KG1 (cell line): ENCODE measurements at places on chromosomes 2 and 18.

- DNase-seq = no peak
Observed at GRCh38 chr2:237727363-237727762, 71.2 kb upstream of the RBM44 start.

- DNase-seq = no peak
Observed at GRCh38 chr2:196555161-196555560, 84.4 kb upstream of the CCDC150 start.

DNA sequence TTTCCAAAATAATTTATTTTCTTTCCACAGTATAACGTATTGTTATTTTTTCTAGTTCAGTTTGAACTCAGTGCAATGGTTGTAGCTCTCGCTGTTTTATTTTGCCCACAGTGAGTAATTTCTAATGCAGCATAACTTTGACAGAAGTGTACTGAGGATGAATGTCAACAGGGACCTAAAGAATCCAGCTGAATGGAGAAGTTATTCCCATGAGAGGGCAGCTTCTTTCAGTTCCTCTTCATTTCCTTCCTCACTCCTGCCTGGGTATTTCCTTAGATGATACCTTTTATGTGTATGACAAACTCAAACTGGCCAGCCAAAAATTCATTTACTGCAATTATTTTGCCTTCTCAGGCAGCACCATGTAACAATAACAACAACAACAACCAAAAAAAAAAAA is 1223.1 kb upstream of the ZEB2 start:
- DNase-seq = no peak

- no peak for DNase-seq
Observed at GRCh38 chr2:103445347-103445746, 683.5 kb downstream of the TMEM182 start.

- DNase-seq = no peak
Observed at GRCh38 chr2:55010149-55010591, 40.1 kb downstream of the RTN4 start.

GRCh38 chr2:215418064-215418963 is 17.6 kb downstream of the FN1 start:
- no peak for DNase-seq

- no peak for DNase-seq
Observed at GRCh38 chr2:186064507-186064906, 325.9 kb downstream of the FSIP2 start.

DNA sequence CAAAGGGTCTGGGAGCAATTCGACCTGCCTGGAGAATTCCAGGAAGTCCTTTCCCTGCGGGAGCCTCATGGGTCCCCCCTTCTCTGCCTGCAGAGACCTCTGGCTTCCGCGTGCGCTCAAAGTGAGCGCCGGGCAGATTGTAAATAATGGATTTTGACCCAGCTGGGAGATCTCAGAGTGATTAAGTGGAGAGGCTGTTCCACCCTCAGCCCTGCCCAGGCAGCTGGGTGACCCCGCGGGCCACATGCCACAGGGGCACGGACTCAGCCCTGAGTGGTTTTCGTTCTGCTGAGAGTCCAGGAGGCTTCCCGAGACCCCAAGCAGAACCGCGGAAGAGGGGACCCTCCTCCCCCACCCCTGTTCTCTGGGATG is 1.2 kb downstream of the KCNG2 start:
- DNase-seq = no peak

- DNase-seq = no peak
Observed at GRCh38 chr2:3667151-3667631, 9.2 kb downstream of the ALLC start.

GRCh38 chr18:2821695-2822094 is 25.1 kb upstream of the EMILIN2 start:
- DNase-seq = no peak

DNA sequence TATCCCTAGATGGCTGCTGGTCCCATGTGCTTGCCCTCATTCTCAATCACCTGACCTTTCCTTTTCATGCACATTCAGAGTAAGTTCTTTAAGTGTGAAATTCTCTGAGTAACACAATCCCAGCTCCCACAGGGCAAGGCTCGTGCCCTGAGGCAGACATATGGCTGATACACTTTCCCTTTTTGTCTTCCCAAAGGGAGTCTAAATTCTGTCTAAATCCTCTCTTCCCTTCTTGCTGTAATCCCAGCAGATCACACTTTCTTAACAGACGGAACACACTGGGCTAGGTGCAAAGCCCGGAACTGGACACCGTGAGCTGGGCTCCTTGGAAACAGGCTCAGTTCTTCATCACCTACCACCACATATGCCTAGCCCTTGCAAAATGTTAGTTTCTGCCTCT is 147.6 kb downstream of the GALNT14 start:
- DNase-seq = no peak

GRCh38 chr18:11902522-11903292 is 5.4 kb downstream of the MPPE1 start:
- DNase-seq = no peak

DNA sequence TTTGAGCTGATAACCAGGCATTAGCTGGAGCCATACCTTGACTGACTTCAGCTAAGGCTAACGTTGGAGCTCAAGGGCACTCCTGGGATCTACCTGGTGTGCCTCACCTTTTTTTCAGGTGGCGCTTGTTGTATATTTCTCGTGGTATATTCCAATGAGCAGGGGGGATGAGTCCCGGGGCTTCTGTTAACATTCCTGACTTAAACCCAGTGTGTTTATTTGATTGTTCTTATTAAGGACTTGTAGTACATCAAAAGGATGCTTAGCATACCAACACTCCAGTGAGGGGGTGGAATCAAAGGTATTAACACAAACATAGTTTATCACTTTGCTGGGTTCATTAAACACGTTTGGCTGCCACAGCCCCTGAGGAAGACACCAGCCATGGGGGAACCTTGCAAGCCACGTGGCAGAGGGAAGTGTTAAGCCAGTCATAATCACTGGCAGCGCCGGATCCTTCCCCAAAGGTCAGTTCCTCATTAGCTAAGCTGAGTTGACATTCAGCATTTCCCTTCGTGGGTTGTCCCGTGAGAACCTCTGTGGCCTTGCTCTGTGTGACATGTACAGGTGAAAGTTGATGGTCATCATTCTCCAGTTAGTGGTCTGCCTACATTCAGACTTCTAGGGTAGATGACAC is 119.5 kb upstream of the MCFD2 start:
- peak; percentile 22 for DNase-seq

DNA sequence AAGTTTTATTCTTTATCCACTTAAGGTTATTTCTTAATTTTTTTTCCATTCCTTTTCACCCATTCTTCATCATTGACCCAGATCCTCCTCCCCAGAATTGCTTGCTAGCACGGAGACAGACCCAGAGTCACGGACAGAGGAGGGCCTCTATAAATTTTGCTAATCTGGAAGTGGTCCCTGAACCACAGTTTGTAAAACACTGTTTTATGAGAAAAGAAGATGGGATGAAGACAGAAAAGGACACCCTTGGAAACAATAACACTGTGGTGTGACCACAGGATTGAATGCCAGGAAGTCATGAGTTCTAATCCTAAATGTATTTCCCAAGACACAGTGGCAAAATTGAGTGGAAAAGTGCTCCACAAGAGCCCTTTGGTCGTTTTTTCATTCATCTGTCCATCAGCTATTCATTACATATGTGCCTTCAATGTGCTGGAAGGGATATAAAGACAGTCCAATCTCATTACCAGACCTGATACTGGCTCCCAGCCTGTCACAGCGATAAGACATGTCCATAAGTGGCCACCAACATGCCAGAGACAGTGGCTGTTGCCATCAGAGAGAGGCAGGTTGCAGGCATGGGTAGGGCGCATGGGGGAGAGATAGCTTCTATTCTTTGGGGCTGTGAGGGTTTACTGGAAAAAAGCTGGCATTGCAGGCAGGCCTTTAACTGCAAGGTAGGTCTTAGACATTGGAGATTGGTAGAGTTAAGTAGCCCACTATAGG is 175.2 kb upstream of the ALPP start:
- no peak for DNase-seq

- DNase-seq = no peak
Observed at GRCh38 chr2:102110171-102110570, 32.4 kb upstream of the IL1R1 start.

DNA sequence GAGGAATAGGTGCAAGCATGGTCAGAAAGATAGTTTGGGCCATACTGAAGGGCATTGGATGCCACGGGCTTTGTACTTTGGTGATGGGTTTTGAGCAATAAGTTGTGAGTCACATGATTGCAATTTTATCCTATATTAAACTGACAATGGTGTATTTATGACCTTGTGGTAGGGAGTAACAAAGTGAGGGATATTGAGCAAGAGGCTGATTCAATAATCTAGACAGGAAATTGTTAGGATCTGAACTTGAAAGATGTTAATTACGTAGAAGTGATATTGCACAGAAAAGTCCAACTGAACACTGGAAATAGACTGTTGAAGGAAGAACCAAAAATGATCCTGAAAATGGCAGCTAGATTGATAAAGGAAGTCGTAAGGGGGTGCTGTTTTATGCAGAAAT is 46.6 kb upstream of the TCF4 start:
- DNase-seq = no peak

DNA sequence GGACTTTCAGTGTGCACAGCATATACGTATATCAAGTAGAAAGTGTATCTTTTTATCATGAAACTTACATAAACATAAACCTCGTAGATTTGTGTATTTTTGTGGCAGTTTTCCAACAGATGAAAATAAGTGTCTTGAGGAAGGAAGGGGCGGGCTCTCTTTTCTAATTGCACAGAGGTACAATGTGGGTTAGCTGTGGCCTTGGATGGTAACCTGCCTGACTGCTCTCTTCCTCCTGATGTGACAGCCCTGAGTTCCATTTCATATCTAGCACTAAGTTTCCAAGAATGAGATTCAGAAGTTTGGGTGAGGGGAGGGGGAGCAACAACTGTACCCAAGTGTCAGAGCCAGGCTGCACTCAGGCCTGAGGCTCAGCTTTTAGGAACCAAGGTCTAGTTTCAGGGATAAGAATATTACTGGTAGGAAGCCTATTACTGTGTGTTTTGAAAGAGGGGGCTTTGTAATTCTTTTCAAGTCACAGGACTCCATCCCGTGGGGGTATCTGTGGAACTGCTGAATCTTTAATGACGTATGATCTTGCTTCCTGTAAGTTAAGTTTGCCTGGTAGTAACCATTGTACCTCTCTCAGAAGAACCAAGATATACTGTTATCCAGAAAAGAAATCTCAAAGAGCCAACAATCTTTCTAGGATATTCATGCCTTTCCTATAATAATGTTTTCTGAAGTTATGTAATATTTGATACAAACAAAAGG is 483.7 kb downstream of the PTPRM start:
- DNase-seq = no peak

- no peak for DNase-seq
Observed at GRCh38 chr2:124953921-124954320, 928.8 kb downstream of the CNTNAP5 start.
